ENCODE measurements at places on chromosomes 6 and 20. TPM values are rescaled to one million over a fixed set of nuclear protein-coding genes. Genes with fewer than 3 reads are reported as not detected.

GRCh38 chr20:61883857-61884393 lies 181.8 kb downstream of the TAF4 start:
- DNase-seq = no peak

DNA sequence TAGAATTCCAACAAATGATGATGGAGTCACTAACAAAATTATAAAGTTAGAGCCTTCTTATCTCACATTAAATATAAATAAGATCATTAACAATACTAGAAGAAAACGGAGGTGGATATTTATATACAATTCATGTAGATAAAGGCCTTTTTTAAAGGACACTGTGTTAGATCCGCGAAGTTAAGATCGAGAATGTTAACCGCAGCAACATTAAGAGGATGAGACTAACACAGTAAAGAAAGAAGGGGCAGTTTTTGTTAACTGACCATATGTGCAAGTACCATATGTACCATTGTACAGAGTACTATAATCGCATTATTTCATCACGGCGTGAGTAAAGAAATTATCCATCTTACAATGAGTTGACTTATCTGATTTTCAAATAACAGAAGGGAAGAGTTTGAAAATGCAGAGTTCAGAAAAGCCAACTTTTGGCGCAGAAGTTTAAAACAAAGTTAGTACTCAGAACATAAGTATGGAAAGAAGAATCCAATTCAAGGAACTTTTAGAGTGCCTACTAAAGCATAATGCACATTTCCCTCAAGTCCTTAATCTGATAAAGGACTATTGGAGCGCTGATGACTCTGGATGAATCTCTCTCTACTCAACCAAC lies 1.4 kb downstream of the FBXL4 start:
- DNase-seq = no peak

GRCh38 chr6:37971266-37971665 lies 151.7 kb downstream of the ZFAND3 start:
- DNase-seq = no peak

DNA sequence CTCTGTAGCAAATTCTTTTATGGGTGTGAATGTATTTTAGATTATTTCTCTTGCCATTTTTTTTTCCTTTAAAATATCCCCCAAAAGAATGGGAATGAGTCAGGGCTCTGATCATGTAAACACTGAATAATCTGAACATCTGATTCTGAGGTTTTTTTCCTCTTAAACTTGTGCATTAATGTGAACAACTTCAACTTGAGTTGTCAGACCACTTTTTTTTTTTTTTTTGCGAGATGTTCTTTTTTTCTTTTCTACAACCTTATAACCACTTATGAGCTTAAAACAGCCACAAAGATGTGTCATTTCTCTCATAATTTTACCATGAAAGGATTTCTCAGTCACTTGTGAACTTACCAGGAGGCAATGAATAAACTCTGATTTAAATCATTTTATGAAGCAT lies 85.3 kb downstream of the TBC1D7 start:
- peak; percentile 18 for DNase-seq

DNA sequence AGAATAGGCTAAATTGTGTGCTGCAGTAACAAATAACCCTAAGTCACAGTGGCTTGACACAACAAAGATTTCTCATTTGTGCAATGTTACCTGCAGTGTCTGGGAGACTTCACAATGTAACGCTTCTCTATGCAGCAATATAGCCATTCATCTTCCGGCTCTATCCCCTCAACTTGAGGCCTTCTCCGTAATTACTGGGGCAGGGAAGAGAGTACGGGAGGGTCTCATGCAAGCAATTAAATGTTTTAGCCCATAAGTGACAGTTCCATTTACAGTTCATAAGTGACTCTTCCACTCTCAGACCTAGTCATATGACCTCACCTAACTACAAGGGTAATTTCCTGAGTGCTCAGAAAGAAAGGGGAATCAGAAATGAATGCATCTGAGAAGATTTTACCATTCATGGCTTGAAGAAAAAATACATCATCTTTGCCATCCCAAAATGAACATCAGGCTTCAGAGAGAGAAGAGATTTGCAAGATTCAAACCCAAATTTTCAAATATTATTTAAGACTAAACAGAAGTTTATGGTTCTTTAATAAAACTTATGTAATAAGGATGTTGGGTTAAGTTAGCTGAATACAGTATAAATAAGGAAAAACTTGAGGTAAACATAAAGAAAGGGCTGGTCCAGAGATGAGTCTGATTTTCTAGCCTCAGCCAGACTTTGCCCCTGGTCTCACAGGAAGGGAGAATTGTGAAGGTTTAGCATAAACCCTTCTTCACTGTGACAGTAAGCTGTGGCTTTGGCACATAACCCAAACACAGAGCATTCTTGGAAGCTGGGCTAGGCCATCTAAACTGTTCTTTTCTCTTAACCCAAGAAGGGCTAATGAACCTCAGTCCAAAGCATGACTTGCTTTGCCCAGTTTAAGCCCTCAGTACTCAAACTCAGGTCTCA lies 13.3 kb downstream of the GPR6 start:
- DNase-seq = no peak

Gene GRM1
- under 0.01 TPM for total RNA-seq

GRCh38 chr20:22791877-22792525 lies 207.6 kb upstream of the FOXA2 start:
- no peak for DNase-seq

Gene PSORS1C2
- total RNA-seq = not detected

DNA sequence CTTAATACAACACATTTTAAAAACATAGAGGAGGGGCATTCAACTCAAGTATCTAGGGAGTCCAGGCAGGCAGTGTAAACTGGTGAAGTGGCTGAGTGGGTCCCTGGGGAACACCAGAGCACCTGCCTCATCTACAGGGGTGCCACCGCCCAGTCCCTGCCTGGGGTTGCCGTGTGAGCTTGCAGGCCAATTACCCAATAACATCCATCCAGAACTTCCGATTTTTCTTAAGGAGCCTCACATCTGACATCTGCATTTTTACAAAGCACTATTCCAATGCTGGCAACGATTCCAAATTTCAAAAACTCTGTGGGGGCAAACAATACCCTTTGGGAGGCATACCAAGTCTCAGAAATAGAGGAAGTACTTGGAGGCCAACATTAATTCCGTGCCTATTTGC lies 288.4 kb upstream of the TSHZ2 start:
- DNase-seq = no peak

- DNase-seq = no peak
Observed at GRCh38 chr20:59807909-59808728, 125.3 kb downstream of the SYCP2 start.
